ENCODE measurements at places on chromosomes 3 and 15. TPM values are rescaled to one million over a fixed set of nuclear protein-coding genes. Genes with fewer than 3 reads are reported as not detected.
A peak's percentile ranks its signal among the peaks of the same experiment; 100 is the strongest.

GRCh38 chr3:177335728-177336127, 138.4 kb upstream of the TBL1XR1 start:
- DNase-seq: peak; percentile 44

Gene ACTC1
- 0.12 TPM for total RNA-seq

Gene SI
- total RNA-seq: 56.4 TPM

DNA sequence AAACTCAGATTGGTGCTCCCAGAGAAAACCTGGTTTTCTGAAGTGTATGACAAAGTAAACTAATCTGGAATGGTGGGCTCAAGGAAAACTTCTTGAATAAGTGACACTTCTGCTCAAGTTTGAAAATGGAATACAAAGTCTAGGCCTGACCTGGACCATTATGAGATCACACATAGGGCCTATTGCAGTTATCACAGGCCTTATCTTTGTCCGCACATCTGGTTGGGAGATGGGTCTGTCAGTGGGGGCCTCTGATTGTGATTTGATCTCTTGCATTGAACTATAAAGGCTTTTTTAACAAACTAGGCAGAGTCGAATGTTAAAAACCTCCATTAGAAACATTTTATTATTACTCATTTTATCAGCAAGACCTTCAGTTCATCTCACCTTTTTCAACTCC, 405.6 kb downstream of the PTPRG start:
- DNase-seq: no peak

DNA sequence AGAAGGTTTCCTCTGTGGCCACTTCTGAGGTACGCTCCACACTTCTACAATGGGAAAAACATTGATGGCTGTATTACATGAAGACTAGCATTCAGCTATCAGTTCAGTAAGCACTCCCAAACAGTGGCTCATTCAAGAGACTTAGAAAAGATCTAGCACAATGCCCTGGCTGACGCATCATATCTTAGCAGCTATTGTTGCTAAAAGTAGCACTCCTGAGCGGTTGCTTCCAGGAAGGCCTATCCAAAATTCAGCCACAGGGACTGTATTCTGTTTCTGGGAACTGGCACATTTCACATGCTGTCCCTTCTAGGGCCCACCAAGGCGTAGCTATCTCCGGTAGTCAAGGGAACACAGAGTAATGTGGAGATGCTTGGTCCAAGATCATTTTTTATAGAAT, 21.2 kb upstream of the SPRED1 start:
- DNase-seq: no peak

GRCh38 chr15:90191794-90192509, 9.2 kb upstream of the SEMA4B start:
- DNase-seq: peak; percentile 95

Gene LIPH
- 122 TPM for total RNA-seq

Gene PIERCE2
- total RNA-seq: 5.3 TPM

GRCh38 chr3:101262393-101263240, 57.8 kb downstream of the IMPG2 start:
- DNase-seq: no peak

Gene HHLA2
- 148 TPM for total RNA-seq

- no peak for DNase-seq
Observed at GRCh38 chr15:101488300-101489164, 975 bp downstream of the PCSK6 start.

- peak; percentile 57 for DNase-seq
Observed at GRCh38 chr3:24521420-24522145, 26.9 kb upstream of the THRB start.

- no peak for DNase-seq
Observed at GRCh38 chr15:34986326-34986725, 1.8 kb downstream of the ZNF770 start.

GRCh38 chr3:87461036-87461435, 184.7 kb upstream of the POU1F1 start:
- no peak for DNase-seq

- DNase-seq: no peak
Observed at GRCh38 chr3:13305623-13306022, 114.5 kb downstream of the NUP210 start.

DNA sequence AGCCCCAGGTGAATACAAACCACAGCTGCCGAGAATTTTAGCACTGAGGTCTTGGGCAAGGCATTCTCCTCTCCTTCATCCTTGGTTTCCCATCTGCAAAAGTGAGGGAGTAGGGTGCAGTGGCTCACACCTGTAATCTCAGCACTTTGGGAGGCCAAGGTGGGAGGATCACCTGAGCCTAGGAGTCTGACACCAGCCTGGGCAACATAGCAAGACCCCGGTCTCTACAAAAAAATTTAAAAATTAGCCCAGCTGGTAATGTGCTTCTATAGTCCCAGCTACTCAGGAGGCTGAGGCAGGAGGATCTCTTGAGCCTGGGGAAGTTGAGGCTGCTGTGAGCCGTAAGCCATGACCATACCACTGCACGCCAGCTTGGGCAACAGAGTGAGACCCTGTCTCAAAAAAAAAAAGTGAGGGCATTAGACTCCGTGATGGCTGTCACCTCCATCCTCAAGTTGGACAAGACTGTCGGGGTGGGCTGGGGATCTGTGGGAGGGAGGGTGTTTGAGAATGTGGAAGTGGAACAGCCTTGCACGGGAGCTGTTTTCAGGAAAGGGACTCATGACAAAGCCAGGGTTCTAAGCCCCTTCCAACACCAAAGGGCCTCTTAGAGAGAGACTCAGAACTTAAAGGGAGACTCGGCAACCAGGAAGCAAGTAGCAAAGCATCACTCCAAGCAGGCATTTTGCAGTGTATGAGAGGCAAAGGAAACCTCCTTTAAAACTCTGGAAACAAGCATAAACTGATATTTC, 46.0 kb upstream of the FURIN start:
- DNase-seq: no peak

Gene SAMD7
- total RNA-seq: not detected

DNA sequence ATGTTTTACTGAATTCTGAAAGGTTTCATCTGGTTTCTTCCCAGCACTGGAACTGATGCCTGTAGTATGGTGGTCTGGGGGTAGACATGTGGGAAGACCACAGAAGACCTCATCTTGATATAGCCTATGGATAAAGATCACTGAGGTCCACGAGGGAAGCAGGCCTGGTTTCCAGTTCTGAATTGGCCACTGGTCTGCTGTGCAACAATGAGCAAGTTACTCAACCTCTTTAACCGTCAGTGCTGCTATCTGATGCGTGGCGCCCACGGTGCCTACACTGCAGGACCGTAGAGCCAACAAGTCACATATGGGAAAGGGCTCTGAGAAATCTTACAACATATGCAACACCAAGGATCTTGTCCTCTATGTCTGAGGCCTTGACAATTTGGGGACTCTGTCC, 13.3 kb downstream of the TLE3 start:
- DNase-seq: no peak

GRCh38 chr3:24951180-24951579, 456.5 kb upstream of the THRB start:
- no peak for DNase-seq

DNA sequence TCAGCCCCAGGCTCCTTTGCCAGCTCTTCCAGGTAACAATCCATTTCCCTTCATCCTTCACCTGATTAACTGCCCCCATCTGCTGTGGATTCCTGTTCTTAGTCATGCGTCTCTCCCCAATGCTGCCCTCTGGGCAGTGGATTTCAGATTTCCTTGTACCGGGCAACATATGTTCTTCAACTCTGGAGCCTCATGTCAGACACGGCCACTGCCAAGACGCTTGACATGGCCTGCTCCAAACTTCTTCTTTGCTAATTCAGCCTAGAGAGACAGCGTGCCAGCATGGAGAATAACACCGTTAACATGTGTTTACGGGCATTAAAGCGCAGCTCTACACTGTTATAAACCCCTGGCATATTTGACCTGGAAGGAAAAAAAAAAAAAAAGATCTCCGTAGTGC, 1035.1 kb upstream of the NR2F2 start:
- no peak for DNase-seq

DNA sequence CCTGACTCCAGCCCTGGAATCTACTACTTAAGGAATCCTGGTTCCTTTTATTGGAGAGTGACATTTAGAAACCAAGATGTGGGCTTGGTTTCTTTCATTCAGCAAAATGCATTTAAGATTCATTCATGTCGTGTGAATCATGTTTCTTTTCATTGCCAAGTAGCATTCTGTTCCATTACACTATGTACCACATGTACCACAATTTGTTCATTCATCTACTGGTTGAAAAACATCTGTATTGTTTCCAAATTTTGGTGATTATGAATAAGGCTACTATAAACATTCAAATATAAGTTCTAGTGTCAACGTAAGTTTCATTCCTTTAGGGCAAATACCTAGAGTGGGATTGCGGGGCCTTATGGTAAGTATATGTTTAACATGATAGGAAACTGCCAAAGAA, 264.2 kb downstream of the VPS13C start:
- no peak for DNase-seq

GRCh38 chr3:41960826-41961750, 815 bp downstream of the ULK4 start:
- peak; percentile 64 for DNase-seq

All from left colon (tissue), 2 donors.